C1 segment of cervical spinal cord (tissue), 14 donors: ENCODE measurements at places on chromosomes 11 and 22.
A peak's percentile ranks its signal among the peaks of the same experiment; 100 is the strongest.

DNA sequence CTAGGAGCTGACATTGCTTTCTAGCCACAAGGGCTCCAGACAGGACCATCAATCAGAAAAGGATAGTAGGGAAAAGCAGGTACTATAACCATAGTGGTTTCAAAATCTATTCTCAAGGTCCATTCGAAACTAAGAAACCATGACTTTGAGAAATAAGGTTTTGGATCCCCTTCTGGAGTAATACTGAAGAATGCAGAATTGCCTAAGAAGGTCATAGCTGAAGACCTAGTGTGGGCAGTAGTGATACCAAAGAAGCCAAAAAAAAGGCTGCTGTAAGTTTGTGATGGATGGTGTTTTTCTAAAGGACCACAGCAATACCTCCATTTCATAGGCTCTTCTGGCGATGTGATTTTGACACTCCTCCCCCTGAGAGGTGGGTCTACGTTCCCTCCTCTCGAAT lies 163.1 kb downstream of the MAML2 start:
- no peak for DNase-seq

DNA sequence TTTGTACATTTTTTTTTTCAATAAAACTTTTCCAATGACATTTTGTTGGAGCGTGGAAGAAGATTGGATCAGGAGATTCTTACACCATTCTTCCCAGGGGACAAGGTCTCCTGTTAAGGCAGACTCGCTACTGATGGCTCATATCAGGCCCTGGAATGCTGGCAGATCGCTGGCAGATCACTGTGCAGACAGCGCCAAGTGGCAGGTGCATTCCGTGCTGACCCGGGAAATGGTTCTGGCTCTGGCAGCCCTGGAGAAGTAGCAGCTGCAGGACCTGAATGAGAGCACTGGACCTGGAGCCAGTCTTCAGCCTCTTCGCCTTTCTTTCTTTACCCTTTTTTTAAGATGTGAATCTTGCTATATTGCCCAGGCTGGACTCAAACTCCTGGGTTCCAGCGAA lies 10.7 kb downstream of the SERPINH1 start:
- no peak for DNase-seq

- no peak for DNase-seq
These were observed 471.2 kb upstream of the CNTN5 start for GRCh38 chr11:98549571-98549970.

DNA sequence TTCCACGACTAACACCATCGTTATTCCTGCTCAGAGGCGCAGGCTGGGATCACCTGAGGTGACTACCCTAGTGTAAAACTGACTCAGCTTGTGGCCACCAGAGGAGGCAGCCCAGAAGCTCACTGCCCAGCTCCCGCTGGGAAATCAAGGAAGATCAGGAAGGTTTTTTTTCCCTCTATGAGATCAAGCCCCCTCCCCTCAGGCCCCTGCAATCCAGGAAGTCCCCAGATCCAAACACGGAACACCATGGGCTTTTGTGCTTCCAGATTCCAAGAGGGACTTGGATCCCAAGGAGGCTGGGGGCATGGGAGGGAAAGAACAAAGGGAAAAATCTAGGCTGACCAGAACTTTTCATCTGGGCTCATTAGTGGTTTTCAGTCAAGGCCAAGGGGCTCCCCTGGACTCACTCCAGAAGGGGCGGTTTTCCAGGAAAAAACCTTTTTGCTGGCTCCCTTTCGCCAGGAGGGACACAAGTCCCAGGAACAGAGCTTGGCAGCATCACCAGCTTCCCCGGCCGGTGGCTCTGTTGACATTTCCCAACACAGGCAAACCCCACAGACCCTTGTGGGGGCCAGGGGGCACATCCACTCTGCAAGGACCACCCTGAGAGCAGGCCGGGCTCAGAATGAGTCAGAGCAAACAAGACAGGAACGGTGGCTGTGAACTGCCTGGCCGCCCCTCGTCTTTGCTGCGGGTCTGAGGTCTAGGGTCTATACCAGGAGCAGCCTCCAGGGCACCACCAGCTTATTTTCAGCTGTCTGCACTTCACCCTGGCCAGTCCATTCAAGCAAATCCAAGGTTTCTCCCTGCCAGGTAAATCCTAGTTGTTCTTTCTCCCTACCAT lies 36.8 kb downstream of the MYH9 start:
- peak; percentile 51 for DNase-seq

DNA sequence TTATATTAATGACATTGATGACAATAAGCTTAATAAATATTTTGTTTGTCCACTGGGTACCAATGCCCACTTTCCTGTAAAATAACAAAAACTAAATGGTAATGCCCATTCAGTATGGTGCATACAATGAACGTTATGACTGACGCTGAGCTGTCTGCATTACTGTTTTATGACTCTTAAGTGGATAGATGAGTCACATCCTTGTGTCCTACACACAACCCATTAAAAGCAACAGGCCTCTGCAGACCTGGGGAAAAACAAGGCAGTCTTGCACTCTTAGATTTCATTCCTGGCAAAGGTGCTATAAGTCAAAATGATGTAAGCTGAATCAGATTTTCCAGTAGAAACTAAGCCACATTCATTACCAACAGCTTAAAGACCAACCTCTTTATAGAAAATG lies 176.3 kb upstream of the TMEM45B start:
- DNase-seq, result no peak

- no peak for DNase-seq
These were observed 335.3 kb downstream of the FAM181B start for GRCh38 chr11:82398300-82398815.

DNA sequence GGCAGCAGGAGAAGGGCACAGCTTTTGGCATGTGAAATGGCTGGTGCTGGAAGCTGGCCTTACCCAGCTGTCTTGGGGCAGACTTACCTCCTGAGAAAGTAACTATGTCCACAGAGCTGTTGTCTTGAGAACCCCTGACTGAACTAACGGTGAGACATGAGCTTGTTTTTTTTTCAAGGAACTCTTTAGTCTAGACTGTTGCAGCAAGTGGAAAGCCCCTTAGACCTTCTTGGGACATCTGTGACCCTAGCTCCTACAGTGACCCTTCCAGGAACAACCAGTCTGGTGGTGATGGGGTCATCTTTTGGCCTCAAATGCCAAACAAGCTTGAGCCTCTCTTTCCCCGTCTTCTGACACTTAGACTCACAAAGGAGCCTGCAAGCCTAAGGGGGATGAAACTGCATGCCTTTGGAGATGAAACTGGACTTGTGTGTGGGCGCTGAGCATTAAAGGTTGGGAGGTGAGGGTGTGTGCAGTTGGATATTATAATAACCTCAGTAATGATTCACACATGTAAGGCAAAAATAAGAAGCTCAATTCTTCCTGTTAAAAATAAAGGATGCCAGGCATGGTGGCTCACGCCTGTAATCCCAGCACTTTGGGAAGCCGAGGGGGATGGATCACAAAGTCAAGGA lies 35.4 kb downstream of the SDHD start:
- no peak for DNase-seq

GRCh38 chr22:26330971-26331625 lies 98.0 kb upstream of the ASPHD2 start:
- peak; percentile 15 for DNase-seq

DNA sequence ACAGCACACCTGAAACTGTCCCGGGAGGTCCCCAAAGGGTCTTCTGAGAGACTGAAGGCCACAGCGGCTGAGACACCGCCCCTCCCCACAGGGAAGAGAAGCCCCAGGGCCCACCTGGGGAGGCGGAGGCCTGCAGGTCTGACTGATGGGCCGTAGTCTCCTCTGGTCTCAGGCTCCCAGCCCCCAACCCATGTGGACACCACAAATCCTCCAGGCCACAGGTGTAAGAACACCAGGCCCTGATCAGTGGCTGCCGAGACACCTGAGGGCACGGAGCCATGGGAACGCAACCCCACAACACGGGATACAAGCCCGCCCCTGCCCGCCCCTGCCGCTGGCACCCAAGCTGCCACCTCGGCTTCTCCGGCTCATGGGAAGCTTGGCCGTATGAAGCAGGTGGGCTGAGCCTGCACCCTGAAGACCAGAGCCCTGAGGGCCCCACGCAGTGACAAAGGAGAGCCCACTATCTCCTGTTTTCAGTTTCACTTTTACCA lies 46.3 kb downstream of the BRD1 start:
- no peak for DNase-seq

- no peak for DNase-seq
These were observed 179.9 kb upstream of the PLET1 start for GRCh38 chr11:112440518-112440917.

- DNase-seq, result no peak
These were observed 82.2 kb downstream of the PHF21B start for GRCh38 chr22:44927463-44928135.

DNA sequence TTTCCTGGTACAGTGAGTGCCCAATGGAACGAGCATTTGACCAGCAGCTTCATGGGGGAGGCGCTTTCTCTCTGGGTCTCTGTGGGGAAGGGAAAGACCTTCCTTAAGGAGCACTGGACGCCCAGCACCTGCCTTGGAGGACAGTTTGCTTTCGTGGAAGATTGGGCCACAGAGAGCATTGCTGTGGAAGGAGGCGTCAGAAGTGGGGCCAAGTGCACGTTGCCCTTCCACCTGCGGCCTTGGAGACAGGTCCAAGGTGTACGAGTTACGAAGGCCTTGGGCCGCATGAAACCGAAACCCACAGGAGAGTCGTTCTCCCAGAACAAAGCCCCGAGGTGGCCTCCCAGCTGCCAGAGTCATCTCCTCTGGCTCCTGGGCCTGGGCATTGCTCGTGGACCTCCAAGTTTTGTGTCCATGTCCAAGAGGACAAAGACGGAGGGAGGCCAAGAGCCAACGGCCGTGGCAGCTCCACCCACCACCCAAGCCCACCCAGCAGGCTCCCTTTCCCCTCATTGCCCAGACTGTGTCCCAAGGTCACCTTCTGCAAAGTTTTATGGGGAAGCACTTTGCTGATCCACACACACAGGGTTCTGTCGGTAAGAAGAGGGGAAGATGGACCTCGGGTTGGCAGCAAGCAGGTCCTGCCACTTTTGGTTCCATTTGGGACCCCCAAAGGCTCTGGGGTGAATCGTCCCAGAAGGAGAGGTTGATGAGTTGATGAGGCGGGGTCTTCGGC lies 5.8 kb upstream of the NLRP6 start:
- DNase-seq, result no peak

DNA sequence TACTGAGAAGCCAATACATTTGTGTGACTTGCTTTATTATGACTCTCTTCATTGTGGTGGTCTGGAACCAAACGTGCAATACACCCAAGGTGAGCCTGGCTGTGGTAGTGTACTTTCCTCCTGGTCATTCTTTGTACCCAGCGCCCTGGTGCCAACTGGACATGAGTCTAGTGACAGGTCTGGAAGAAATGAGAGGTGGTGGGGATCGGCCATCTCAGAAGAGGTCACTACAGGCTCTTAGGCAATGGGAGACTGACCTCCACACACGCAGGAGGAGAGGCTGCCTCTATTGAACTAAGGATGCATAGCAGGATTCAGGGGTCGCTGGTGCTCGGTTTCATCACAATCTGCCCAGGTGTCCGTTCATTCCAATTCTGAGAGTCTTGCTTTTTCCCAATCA lies 56.4 kb upstream of the RTL6 start:
- no peak for DNase-seq
